ENCODE measurements at places on chromosomes 11 and 22.

GRCh38 chr11:720642-721246 is 14.7 kb downstream of the EPS8L2 start:
- DNase-seq, result no peak

DNA sequence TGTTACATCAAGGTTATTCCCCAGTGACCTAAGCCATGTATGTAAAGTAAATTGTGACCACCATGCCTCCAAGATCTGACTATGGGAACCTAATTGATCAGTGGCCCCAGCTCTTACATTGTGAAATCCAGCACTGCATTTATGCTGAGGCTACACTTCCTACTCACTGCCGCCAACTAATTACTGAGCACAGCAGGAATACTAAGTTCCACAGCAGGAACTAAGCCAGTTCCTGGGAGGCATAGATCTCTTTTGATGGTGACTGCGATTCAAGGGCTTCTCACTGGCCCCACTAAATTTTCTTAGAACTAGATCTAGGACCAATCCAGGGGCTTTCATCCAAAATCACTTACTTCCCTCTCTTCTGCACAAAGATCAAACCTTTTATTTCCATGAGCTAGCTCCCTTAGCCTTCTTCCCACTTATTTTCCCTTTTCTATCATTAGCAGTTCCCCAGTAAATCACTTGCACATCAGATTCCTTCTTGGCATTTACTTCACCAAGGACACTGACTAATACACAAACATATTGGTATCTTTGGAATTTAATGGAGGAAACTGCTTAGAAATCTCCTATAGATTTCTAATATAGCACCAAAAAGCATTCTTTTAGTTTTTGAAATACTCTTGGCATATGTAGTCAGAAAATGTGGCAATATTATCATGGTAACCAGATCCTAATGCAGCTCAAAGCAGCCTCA is 46.0 kb downstream of the CNTN5 start:
- DNase-seq, result no peak

GRCh38 chr11:79333355-79333754 is 107.5 kb downstream of the TENM4 start:
- no peak for DNase-seq

DNA sequence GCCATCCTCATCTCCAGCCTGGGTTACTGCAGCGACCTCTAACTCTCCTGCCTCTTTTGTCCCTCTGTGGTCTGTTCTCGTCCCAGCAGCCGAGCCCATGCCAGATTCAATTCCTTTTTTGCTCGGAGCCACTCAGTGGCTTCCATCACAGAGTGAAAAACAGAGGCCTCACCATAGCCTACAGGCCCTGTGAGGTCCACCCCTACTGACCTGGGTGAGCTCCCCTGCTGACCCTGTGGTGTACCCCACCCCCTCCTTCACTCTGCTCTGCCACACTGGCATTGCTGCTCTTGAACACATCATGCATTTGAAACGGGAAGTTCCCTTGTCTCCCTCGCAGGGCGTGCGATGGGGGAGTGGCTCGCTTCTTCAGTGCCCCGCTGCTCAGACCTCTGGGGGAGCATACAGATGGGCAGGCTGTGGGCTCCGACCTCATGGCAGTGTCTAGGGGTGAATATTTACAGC is 2.1 kb downstream of the AIP start:
- DNase-seq, result no peak

DNA sequence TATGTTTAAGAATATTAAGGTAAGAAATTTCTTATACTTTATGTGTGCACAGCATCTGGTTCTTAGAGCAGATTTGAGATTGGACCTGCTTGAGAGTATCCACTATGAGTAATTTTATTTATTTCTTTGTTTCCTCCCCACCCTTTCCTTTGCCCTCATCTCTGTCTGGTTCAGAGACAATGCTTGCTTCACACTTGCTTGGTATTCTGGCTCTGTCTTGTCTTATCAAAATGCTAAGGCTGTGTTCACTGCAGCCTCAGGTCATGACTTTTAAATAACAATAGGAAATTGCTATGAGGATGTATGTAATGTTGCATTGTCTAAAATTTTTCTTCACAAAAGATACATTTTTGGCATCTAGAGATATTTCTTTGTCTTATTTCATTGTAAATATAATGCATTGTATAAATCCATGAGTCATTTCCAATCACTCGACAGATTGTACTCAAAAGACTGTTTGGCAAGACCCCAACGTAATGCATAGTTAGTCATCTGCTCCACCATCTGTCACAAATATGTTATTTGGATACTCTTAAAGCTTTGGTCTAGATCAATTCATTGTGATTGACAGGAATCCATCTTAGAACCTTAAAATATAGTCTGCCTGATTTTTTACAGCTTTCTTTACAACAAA is 395.7 kb downstream of the AASDHPPT start:
- DNase-seq, result peak; percentile 34

- DNase-seq, result no peak
Observed at GRCh38 chr11:121929581-121929980, 186.4 kb downstream of the BLID start.

DNA sequence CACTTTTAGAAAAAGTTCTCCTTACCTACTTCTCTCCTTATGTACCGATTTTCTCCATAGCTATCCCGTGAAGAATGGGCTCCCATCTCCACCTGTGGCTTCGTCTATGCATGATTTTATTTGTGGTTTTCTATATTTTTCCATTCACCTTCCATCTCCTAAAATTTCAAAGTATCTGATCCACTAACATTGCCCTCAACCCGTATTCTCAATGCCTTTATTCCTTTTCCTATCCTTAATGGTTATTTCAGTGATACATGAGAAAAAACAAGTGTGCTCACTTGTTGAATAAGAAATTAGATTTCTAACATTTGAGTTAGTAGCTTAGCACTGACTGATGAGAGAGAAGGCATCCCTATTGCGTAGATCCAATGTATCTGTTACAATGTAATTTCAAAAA is 16.9 kb downstream of the CYP2R1 start:
- DNase-seq, result no peak

- no peak for DNase-seq
Observed at GRCh38 chr11:83779876-83780275, 493.7 kb upstream of the CCDC90B start.

- DNase-seq, result no peak
Observed at GRCh38 chr11:27518518-27518917, 11.9 kb upstream of the LIN7C start.

DNA sequence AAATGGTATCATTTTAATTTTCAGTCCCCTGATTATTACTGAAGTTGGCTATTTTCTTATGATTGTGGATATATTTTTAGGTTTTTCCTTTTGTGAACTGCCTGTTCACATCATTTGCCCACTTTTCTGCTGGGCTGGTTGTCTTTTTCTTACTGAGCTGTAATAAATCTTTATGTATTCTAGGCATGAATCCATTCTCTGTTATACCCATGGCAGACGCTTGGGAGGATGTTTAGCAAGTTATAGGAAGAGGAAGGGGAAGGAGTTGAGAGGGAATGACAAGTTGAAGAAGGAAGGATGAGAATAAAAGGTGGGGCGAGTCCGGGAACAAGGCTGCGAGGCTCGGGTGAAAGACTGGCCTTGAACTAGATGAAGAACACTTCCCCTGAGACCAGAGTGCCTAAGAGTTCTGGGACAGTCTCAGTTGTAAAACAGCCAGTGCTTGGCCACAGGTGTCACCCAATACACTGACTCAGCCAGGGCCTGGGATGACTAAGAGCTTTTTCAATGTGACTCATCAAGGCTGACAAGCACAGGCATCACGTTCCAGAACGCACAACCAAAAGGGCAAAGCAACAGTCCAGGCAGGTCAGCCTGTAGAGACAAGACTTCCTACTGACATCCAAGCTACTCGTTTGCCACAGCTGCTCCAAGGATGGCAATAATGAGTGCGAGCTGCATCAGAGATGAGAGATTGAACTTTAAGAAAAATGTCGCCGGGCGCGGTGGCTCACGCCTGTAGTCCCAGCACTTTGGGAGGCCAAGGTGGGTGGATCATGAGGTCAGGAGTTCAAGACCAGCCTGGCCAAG is 35.2 kb downstream of the LRFN4 start:
- DNase-seq, result no peak

GRCh38 chr11:79290761-79291160 is 150.1 kb downstream of the TENM4 start:
- no peak for DNase-seq

DNA sequence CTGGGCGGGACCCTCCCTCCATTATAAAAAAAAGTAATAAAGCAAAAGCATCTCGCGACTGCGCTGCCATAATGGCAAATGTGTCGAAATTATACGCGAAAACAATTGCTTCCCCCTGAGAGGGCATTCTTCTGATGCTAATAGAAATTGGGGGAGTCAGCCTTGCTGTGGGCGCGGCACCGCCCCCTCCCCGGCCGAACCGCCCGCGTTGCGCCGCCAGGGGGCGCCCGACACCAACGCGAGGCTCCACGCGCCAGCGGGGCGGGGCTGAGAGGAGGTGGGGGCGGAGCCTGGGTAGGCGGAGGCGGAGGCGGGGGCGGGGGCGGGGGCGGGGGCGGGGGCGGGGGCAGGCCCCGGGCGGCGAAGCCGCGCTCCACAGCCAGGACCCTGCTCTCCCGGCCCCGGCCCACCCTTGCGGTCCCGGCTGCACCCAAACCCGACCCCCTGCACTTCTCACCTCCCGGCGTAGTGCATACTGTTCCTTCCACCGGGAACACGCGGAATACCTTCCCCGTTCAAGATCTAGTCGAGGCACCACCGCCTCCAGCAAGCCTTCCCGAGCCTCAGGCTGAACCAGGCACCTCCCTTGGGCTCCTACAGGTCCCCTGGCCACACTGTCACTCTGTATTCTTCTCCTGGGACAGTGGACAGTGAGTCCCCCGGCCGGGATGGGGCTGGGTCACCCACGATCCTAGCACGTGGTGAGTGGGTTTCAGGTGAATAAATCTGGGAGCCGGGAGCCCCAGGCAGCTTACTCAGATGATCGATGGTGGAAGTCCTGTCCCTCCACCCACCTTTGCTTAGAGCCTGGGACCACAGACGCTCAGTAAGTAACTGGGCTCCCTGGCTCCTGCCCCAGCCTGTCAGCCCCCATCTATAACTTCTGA is 15.5 kb upstream of the UPK3A start:
- peak; percentile 53 for DNase-seq

DNA sequence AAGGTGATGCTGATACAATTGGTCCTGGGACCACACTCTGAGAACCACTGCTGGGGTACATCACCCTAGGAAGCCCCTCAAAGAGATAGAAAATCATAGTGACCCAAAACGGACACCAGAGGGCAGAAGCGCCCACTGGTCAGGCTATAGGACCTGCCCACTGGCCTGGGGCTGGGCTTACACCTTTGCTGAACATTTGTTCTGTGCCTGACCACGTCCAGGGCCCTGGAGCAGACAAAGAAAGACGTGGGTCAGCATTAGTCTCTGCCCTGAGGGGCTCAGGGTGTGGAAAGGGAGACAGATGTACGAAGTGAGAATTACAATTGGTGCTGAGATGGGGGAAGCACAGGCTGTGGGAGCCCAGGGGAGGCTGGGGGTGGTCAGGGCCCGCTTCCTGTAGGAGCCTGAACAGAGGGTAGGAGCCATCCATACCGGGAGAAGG is 14.4 kb upstream of the SERPINH1 start:
- DNase-seq, result no peak

- no peak for DNase-seq
Observed at GRCh38 chr11:2471804-2472096, 26.9 kb downstream of the KCNQ1 start.

GRCh38 chr11:120125024-120125423 is 12.9 kb downstream of the TRIM29 start:
- DNase-seq, result no peak

DNA sequence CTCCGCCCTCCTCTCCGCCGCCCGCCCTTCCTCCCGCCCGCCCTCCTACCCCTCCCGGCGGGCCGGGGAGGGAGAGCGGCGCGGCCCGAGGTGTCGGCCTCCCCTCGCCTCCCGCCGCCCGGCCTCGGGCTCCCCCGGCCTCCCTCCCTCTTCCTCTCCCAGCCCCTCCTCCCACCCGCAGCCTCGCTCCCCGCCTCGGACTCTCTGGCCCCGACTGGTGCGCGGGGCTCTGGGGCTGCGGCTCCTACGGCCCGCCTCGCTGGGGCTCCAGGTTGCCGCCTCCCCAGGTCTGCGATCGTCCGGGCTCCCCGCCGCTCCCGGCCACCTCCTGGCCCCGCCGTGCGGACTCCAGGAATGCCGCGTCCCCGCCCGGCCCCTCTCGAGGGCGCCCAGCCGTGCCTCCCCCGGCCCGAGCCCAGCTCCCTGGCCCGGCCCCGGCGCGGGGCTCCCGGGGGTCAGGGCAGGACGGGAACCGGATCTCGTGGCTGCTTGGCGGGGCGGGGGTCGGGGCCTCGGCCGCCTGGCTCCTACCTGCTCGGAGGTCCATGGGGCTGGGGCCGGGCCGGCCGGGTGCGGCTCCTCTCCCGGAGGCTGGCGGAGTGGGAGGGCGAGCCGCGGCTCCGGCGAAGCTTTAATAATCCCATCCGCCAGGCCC is at the start of gene CLCF1:
CLCF1 (minus strand) TSS at position 606 of the 655 bp plus-strand sequence; CDS start at position 547, 59 bp downstream.
- no peak for DNase-seq

DNA sequence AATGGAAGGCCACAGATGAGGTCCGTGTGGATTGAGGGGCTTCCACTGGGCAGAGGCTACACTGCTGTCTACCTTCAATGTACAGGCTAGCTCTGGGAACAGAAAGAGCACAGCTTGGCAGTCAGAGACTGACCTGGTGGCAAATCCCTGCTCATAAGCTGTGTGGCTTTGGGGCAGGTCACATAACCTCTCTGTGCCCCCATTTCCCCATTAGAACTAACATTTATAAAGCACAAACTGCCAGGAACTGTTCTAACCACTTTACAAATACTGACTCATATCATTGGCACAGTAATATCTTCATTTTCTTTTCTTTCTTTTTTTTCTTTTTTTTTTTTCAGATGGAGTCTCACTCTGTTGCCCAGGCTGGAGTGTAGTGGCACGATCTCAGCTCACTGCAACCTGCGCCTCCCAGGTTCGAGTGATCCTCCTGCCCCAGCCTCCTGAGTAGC is 3.1 kb downstream of the FOSL1 start:
- DNase-seq, result no peak

GRCh38 chr22:41157083-41157482 is 48.0 kb upstream of the L3MBTL2 start:
- no peak for DNase-seq

DNA sequence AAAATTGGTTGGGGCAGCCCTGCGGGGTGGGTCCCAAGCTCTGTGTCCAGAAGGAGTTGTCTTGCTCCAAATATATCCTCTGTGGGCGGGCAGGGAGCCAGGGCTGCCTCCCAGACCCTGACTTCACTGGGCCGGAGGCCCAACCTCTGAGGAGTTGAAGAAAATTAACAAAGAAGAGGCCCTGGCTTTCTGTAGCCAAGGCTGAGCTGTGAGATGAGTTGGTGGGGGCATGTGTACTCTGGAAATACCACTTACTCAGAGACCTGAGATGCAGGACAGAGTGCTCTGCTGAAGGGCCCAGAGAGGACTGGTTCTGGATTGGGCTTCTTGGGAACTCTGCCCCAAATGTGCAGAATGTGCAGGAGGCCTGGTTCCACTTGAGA is 96.3 kb downstream of the SWAP70 start:
- DNase-seq, result no peak

DNA sequence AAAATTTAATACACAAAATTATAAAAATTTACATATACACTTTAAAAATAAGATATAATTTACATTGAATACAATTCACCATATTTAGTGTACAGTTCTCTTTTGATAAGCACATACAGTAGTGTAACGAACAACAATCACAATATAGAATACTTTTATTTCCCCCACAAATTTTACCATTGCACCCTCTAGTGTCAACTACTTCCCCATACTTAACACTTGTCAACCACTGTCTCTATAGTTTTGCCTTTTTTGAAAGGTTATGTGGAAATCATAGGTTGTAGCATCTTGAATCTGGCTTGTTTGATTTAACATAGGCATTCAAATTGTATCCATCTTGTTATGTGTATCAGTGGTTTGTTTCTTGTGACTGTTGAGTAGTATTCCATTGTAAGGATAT is 21.3 kb upstream of the PANX1 start:
- no peak for DNase-seq

GRCh38 chr11:125188021-125188420 is 23.5 kb downstream of the PKNOX2 start:
- DNase-seq, result no peak

All from NCI-H1694 treated with DMSO at 0.1 percent for 48 hours (cell line).